ENCODE measurements at places on chromosomes 3 and 15.

DNA sequence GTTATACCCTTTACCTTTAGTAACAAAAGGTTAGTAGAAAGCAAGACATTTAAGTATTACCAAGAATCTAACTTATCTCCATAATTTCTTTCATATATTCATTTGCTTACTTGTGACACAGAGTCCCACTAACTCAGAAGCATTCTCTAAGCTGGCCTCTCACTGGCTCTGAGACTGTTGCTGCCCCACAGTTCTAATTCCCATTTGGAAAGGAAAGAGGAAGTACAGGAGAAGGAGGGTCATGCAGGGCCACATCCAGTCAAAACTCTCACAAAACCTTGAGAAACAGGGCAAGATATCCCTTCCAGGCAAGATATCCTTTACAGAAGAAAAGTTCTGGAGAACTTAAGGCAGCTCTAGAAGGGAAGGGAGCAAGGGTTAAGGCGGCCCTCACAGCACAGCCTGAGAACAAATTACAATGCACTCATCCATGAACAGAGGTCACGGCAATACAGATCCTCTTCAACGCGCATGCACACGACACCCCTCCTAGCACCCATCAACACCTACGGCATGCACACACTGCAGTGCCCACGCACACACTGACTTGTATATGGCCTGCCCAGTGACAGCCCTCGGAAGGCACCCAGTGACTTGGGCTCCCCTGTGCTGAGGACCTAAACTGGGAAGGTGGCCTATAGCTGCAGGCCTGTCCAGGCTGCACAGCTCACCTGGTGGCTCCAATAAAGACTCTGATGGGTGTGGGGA lies 13.0 kb upstream of the MYO5C start:
- no peak for DNase-seq

GRCh38 chr15:52496776-52497470 lies 31.8 kb downstream of the MYO5A start:
- DNase-seq = no peak

DNA sequence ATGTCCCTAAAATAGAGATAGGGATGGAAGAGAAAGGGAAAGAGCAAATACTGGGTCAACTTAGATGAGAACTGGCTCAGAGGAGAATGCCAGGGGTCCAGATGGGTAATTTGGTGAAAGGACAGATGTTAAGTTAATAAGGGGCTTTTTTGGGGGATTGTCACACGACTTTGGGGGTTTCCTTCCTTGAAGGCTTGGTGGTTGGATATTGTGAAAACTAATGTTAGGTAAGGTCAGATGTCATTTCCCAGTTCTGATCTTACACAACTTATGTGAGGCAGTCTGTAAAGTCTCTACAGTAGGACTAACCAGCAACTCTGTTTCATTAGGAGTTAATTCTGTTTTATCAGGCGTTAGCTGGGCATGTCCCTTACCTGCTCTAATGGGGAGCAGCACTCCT lies 231.1 kb downstream of the NR2F2 start:
- no peak for DNase-seq

DNA sequence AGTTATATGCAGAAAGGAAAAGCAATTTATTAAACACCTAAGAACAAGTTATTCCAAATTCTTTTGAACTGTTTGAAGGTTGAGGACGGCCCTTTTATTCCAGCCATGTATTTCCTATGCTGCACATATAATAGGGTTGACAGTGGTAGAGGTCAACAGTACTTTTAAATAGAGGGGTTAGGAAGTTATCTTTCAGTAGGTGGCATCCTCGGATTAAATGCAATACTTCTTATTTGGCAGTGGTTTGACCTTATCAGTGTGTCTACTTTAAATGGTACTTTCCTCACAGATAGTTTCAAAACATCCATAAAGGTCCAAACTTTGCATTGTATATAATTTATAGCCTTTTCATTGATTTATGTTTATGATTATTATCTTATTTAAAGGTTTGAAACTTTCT lies 558.7 kb downstream of the TUSC7 start:
- no peak for DNase-seq

- DNase-seq = no peak
Observed at GRCh38 chr3:194321693-194322640, 29.2 kb downstream of the CPN2 start.

GRCh38 chr3:129412542-129413198 lies 15.8 kb downstream of the EFCAB12 start:
- DNase-seq = no peak
